CD4-positive, alpha-beta T cell (primary cell): ENCODE measurements at places on chromosomes 1 and 21.

DNA sequence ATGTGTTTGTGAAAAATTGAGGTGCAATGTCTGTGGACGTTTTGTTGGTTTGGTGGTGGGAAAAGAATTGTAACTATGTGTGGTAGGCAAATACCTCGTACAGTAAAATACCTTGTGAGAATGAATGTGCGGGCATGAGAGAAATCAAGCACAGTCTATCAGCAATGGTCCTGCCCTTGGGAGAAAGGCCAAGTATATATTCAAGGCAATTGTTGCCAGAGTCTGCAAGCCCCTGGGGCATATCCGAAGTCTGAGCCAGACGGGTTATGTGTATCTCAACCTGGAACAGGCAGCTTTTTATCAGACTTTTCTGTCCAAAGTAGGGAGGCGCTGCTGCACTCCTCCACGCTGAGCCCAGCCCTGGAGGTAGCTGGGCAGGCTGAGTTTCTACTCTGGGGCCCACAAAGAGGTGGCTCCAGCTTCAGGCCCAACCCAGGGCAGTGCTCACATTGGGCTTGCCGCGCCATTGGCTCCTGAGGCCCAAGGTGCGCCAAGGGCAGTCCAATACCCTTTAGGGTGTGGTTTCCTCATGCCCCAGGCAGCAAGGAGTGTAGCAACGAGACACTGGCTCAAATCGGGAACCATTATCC is 9.4 kb upstream of the GNL2 start:
- no peak for DNase-seq

GRCh38 chr1:232744847-232745246 is 60.4 kb upstream of the MAP10 start:
- no peak for DNase-seq

DNA sequence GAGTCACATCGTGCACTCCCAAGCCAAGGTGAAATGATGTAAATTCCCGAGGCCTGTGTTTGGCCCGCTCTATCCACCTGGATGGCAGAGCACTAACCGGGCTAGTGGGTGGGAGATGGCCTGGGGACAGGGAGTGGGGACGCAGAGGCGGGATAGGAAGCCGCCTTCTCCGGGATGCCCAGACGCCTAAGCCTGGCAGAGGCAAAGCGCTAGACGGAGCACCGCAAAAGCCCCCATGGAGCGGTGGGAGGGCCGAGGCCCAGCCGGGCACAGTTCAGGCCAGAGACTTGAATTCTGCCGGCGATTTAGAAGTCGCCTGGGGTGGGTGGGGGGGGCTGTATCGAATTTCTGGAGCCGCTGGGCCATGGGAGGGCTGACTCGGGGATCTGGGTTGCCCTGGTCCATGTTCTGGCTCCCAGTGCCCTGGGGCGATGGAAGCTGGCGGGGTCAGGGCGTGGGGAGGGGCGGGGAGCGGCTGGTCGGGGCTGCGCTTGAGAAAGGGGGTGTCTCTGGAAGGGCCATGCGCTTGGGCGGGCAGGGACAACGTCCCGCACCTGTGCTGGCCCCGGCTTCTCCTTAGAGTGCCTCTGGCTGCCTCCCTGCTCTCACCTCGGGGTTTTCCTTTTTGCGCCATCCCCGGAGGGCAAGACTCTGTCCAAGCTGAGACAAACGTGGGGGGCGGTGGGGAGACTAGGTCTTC is 28.0 kb downstream of the KIAA2013 start:
- DNase-seq = no peak

GRCh38 chr1:50426108-50426700 is 3.0 kb upstream of the DMRTA2 start:
- no peak for DNase-seq

DNA sequence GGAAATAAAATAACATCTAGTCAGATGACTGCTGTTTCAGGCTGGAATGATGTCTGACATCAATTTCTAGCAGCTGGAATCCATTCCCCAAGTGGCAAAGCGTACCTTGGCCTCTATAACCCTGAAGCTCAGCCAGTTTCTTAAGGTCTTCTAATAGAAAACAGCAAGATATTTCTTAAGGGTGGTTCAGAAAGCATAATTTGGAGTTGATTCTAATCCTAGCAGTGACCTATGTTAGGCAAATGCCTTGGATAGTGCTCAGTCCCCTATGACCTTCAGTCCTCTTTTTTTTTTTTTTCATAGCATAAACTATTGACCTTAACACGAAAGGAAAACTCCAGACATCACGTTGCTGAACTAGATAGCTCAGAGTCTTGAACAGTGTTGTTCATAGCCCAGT is 56.5 kb downstream of the LAMC2 start:
- DNase-seq = no peak

- DNase-seq = no peak
These were observed 61.3 kb downstream of the TESK2 start for GRCh38 chr1:45429561-45430159.

DNA sequence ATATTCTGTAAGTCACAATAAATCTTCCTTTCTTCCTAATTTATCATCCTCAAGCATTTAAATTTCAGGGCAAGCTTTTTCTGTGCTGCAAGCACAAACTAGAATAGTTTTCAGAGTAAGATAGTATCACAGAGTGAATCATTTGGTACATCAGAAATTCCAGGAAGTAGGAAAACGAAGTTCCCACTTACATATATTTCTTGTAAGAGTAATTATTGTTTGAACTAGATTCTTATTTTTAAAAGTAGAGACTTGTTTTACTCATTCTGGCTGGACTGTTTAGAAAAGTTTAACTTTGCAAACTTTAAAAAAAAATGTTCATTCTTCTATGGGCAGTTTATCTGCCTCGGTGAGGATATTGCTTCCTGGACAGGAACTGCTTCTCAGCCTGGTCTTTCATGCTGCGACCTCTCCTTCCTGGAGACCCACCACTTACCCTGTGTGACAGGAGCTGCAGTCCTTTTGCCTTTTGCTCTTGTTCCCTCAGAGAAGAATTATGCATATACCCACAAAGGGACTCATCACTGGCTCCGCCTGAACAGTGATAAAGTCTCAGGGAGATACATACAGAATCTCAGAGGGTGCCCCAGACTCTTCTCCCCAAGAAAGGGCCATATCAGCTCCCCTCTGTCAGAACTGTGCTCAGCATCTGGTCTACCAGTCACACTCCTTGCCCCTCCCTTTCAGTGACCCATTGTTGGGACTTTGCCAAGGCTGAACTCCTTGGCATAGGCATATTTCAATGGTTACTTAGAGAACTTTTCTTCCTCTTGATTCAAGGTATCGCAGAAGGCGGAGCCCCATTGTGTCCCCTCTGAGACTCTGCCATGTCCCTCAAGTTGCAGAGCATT is 102.7 kb upstream of the CD55 start:
- no peak for DNase-seq

- DNase-seq = no peak
These were observed 219.1 kb upstream of the FMN2 start for GRCh38 chr1:239872626-239873025.
